Activated naive CD4-positive, alpha-beta T cell (primary cell): ENCODE measurements at places on chromosomes 13 and 19.
A peak's percentile ranks its signal among the peaks of the same experiment; 100 is the strongest.

DNA sequence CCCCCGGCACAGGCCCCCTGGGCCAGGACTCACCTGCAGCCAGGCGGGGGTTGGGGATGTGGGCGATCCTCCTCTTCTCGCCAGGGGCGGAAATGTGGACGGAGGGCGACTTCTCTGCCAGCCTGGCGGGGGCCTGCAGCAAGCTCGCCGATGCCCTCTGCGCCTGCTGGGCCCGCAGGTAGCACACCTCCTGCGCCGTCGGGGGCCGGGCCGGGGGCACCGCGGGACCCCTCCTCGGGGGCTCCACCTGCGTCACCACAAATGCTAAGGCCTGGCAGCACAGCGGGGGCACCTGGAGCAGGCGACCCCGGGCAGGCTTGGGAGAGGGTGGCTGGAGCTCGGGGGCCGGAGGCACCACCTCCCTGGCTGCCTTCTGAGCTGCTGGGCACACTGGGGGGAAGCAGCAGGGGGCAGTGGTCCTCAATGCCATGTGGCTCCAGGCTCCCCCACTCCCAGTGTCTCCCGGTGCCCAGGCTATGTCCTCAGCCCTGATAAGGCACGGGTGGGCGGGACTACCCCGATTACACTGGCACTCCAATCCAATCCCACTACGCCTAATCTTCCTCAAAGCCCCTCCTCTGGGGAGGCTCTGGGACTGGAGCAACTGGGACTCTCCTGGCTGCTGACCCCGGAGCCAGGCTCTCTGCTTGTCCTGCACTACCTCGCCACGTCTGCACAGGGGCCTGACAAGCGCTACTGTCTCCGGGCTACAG, 11.6 kb upstream of the ATP8B3 start:
- DNase-seq = no peak

DNA sequence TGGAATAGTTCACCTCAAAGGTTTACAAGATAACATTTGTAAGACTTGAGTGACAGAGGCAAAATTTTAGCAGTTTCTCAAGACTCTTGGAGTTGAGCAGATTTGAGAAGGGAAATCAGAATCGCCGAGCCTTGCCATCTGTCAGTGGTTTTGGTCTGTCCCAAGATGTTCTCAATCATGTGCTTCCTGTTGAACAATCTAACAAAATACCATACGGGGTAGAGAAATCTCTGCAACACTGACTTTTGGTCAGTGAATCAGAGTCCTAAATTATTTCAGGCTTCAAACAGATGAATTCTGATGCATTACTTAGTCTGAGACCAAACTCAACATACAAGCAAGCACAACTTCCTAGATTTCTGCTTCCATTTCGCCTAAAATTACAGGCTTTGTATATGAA, 3.8 kb downstream of the KCTD12 start:
- no peak for DNase-seq

DNA sequence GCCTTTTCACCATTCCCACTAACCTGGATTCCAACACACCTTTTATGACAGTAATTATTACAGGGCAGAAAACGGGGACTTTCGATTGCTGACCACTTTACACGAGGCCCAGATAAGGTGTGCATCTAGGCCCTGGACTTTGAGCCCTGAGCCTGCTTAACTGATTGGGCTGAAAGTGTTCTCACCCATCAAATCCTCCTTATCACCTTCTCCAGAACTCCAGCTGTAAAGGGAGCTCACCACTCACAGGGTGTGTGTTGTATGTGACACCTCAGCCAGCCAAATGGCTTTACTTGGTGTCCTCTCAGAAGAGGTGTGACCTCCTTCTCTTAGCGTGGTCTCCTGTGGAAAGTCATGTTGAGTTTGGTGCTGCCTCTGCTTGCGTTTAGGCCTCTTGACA, 36.5 kb downstream of the SIPA1L3 start:
- no peak for DNase-seq

GRCh38 chr19:4633140-4633967, 6.0 kb upstream of the TNFAIP8L1 start:
- DNase-seq = peak; percentile 5

GRCh38 chr13:45781553-45782326, 69.8 kb downstream of the SIAH3 start:
- no peak for DNase-seq

DNA sequence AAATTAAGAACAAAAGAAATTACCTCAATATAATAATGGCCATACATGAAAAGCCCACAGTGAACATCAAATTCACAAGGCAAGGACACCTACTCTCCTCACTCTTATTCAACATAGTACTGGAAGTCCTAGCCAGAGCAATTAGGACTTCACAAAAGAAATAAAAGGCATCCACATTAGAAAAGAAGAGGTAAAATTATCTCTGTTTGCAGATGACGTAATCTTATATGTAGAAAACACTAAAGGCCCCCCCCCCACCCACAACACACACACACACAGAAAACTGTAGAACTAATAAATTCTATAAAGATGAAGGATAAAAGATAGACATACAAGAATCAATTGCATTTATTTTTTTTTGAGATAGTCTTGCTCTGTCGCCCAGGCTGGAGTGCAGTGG, 25.5 kb upstream of the LATS2 start:
- no peak for DNase-seq

GRCh38 chr13:112833551-112834257, 135.3 kb upstream of the MCF2L start:
- no peak for DNase-seq

GRCh38 chr13:43041369-43041921, 18.1 kb downstream of the DNAJC15 start:
- no peak for DNase-seq
